NCI-H1930 (cell line): ENCODE measurements at places on chromosomes 5 and 9.

- no peak for DNase-seq
Observed at GRCh38 chr9:90579181-90579580, 63.4 kb downstream of the DIRAS2 start.

GRCh38 chr9:98315551-98316060, 60.2 kb upstream of the TBC1D2 start:
- DNase-seq: peak; percentile 77

DNA sequence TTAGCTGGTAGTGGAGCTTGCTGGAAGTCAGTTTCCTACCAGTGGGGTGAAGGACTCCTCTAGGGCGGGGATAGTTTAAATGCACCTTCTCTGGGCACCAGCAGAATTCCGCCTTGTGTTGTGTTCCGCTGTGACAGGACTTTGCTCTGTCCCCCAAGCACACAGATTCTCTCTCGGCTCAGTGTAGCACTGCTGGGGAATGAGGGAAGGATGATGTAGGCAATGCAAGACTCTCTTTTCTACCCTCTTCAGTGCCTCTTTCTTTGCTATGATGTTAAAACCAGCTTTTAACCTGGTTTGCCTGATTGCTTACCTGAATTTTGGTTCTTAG, 155.2 kb upstream of the SH3GL2 start:
- DNase-seq: no peak

DNA sequence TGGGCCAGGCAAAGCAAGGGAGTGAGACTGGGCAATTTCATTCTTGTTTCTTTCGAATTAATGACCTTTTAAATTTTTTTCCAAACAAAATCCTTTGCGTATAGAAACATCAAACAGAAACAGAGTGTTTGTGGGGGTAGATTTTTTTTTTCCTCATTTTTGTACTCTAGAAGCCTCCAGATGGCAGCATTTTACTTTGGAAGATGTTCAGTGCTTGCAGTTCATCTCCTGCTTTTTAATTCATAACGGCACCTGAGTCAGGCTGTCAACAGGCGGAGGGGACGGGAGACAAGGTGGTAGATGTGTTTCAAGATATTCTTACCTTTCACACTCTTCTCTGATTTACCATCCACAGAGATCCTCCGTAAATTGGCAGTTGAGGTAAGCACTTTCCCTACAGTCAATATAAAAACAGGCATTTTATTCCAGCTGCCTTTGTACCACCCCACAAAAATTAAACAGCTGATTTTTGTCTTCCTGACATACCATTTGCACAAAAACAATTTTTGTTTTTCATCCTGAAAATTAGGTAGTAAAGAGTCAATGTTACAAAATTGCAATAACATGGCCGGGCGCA, 99.5 kb upstream of the FBXL17 start:
- peak; percentile 0 for DNase-seq

- DNase-seq: no peak
Observed at GRCh38 chr5:156595132-156595787, 254.8 kb upstream of the PPP1R2B start.

DNA sequence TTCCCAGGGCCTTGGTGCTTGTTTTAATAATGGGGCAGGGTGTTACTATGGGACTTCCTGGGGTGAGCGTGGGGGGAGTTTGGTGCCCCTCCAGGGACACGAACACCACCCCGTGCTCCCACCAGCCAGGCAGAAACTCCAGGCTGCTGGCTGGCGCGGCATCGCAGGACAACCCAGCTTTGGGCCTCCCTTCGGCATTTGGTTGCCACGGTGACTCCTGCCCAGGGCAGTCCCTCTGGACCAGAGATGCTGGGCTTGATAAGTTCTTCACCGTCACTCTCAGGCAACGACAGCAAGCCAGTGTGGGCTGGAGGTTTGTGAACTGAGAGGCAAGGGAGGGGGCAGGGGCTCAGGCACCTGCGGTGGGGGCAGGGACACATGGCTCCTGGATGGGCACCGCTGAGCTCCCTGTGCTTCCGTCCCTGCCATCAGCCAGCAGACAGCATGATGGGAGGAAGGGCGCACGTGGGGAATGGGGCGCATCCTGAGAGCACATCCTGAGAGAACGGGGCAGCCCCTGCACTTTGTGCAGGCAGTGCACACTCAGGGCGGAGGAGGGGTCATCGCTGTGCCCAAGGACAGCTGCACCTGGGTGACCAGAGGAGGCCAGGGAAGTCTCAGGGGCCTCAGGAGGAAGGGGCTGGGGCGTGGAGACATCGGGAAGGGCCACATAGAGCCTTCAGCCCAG, 116.4 kb downstream of the RXRA start:
- DNase-seq: no peak
